SJSA1 (cell line): ENCODE measurements at places on chromosomes 5 and 9. TPM values are rescaled to one million over a fixed set of nuclear protein-coding genes. Genes with fewer than 3 reads are reported as not detected.

DNA sequence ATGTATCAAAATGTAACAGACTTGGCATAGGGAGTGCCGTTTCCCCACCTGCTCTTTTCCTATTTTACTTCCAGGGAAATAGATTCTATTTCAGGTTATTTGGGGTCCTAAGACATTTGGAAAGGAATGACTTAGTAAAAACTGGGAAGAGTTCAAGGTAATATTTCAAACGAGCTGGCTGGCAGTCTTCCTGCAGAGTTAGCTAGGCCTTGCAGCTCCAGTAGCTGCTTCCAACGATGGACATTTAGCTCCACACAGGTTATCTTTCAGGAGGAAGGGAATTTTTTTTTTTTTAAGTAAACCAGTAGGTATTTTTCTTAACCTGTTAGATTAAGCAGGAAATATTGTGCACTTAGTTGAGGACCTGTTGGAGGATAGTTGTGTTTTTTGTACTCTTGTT, 45.2 kb downstream of the TLE4 start:
- DNase-seq: no peak
- peaks cover 21% of the 10 kb centered on the region for H3K4me1 ChIP-seq
- no peak overlapping the region for H3K4me3 ChIP-seq
- H3K27ac ChIP-seq: no peak overlapping the region
- no peaks in the 10 kb centered on the region for H3K27me3 ChIP-seq

The TTC16 gene
- not detected in 2 replicates for total RNA-seq

- no peaks in the 10 kb centered on the region; the same call in 1 of the 2 replicates for H3K27me3 ChIP-seq
- H3K27ac ChIP-seq: no peak overlapping the region
- DNase-seq: no peak
- no peak overlapping the region for H3K4me3 ChIP-seq
- H3K4me1 ChIP-seq: no peaks in the 10 kb centered on the region
- H3K36me3 ChIP-seq: no peaks in the 10 kb centered on the region
Measured at GRCh38 chr5:42555797-42556196, 132.6 kb downstream of the GHR start.

The RBM18 gene
- total RNA-seq: 9.8 and 17.6 TPM in 2 replicates

- H3K27me3 ChIP-seq: no peaks in the 10 kb centered on the region
- H3K4me1 ChIP-seq: no peaks in the 10 kb centered on the region
- no peak overlapping the region for H3K4me3 ChIP-seq
- H3K27ac ChIP-seq: no peak overlapping the region
- no peaks in the 10 kb centered on the region for H3K36me3 ChIP-seq
Measured at GRCh38 chr5:8683496-8683895, 814.5 kb downstream of the MTRR start.

- no peak overlapping the region for H3K27ac ChIP-seq
- H3K36me3 ChIP-seq: no peaks in the 10 kb centered on the region
- H3K27me3 ChIP-seq: peaks cover 39% of the 10 kb centered on the region
- no peak for DNase-seq
- peaks cover 9% of the 10 kb centered on the region for H3K4me1 ChIP-seq
Measured at GRCh38 chr5:178077751-178078150, 35.6 kb upstream of the N4BP3 start.

DNA sequence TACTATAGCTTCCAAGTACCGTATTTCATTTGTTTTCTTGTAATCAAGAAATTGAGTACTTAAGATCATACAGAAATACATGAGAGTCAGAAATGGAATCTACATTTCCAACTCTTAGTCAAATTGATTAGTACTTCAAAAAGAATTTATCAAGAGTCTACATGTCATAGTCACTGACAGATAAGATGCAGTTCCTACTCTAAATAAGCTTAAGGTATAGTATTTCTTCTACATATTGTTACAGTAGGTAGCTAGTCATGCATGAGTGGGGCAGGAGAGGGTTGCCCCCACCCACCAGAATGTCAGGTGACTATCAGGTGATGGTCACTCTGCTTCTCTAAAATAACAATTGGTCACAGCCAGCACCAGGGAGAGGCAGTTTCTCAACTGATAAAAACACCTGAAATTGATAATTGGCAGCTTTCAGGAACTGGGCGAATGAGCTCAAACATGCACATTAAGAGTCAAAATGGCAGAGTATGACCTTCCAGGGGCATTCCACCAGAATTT, 2.9 kb downstream of the BAAT start:
- H3K4me3 ChIP-seq: no peak overlapping the region
- DNase-seq: no peak
- H3K4me1 ChIP-seq: no peaks in the 10 kb centered on the region
- no peaks in the 10 kb centered on the region for H3K27me3 ChIP-seq

- H3K36me3 ChIP-seq: no peaks in the 10 kb centered on the region
- no peak for DNase-seq
- H3K4me3 ChIP-seq: no peak overlapping the region
- no peaks in the 10 kb centered on the region for H3K4me1 ChIP-seq
Measured at GRCh38 chr9:126633881-126634558, 20.3 kb downstream of the LMX1B start.

DNA sequence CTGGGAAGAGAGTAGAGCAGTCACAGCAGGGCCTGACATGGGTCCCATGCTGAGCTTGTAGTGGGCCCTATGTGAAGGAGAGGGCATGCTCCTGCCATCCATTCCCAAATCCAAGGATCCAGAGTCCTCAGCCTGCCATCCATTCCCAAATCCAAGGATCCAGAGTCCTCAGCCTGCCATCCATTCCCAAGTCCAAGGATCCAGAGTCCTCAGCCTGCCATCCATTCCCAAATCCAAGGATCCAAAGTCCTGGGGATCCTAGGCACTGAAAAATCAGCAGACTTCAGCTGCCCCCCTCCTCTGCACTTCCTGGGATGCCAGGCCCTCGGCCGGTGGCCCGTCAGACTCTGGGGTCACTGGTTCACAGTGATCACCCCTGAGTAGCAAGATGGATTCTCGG, 33.6 kb downstream of the THBS4 start:
- H3K36me3 ChIP-seq: no peaks in the 10 kb centered on the region
- H3K4me3 ChIP-seq: no peak overlapping the region
- H3K27ac ChIP-seq: no peak overlapping the region
- H3K27me3 ChIP-seq: no peaks in the 10 kb centered on the region; the same call in 1 of the 2 replicates
- no peak for DNase-seq

- no peak overlapping the region for H3K4me3 ChIP-seq
- H3K27me3 ChIP-seq: peaks cover 38% of the 10 kb centered on the region
- H3K4me1 ChIP-seq: peaks cover 8% of the 10 kb centered on the region
- no peaks in the 10 kb centered on the region for H3K36me3 ChIP-seq
- DNase-seq: peak; percentile 11
- H3K27ac ChIP-seq: no peak overlapping the region
Measured at GRCh38 chr5:171310819-171311321, 1.8 kb downstream of the TLX3 start.

The SKIC3 gene
- total RNA-seq: 74.7 and 94.6 TPM in 2 replicates

The NSMF gene
- total RNA-seq: 11.6 and 17.9 TPM in 2 replicates

GRCh38 chr5:62985749-62986148, 407.1 kb downstream of the LRRC70 start:
- H3K27me3 ChIP-seq: no peaks in the 10 kb centered on the region
- no peak for DNase-seq
- H3K4me3 ChIP-seq: no peak overlapping the region
- no peaks in the 10 kb centered on the region for H3K36me3 ChIP-seq

- H3K27me3 ChIP-seq: peaks cover 3% of the 10 kb centered on the region; the same call in 1 of the 2 replicates
- no peak overlapping the region for H3K27ac ChIP-seq
- no peaks in the 10 kb centered on the region for H3K36me3 ChIP-seq
- H3K4me1 ChIP-seq: no peaks in the 10 kb centered on the region
- no peak overlapping the region for H3K4me3 ChIP-seq
Measured at GRCh38 chr5:59943452-59944113, 50.1 kb upstream of the PDE4D start.

- DNase-seq: no peak
- no peaks in the 10 kb centered on the region for H3K36me3 ChIP-seq
- 0 out of 2 replicates have a peak, but pooled peaks cover 3% of the 10 kb centered on the region for H3K4me1 ChIP-seq
- H3K27ac ChIP-seq: no peak overlapping the region
- no peak overlapping the region for H3K4me3 ChIP-seq
- H3K27me3 ChIP-seq: no peaks in the 10 kb centered on the region
Measured at GRCh38 chr5:158541536-158542297, 558.0 kb downstream of the EBF1 start.

GRCh38 chr9:129801504-129801903, 1.5 kb upstream of the TOR1B start:
- H3K4me1 ChIP-seq: peaks cover 8% of the 10 kb centered on the region; the same call in 1 of the 2 replicates
- H3K27ac ChIP-seq: no peak overlapping the region
- no peak overlapping the region for H3K4me3 ChIP-seq
- H3K27me3 ChIP-seq: no peaks in the 10 kb centered on the region
- peaks cover 11% of the 10 kb centered on the region for H3K36me3 ChIP-seq

- H3K27me3 ChIP-seq: no peaks in the 10 kb centered on the region
- H3K27ac ChIP-seq: no peak overlapping the region
- DNase-seq: no peak
- H3K4me3 ChIP-seq: no peak overlapping the region
Measured at GRCh38 chr9:38677660-38678303, 42.2 kb downstream of the FAM240B start.

The ECM2 gene
- 2.2 and 4.9 TPM in 2 replicates for total RNA-seq

- H3K36me3 ChIP-seq: peaks cover 35% of the 10 kb centered on the region
- H3K4me1 ChIP-seq: peaks cover 22% of the 10 kb centered on the region
- H3K4me3 ChIP-seq: peak overlapping the region; percentile 99
- no peaks in the 10 kb centered on the region; the same call in 1 of the 2 replicates for H3K27me3 ChIP-seq
- DNase-seq: peak; percentile 73
Measured at GRCh38 chr9:97983589-97984187, 547 bp downstream of the ANP32B start.

- no peaks in the 10 kb centered on the region for H3K4me1 ChIP-seq
- H3K36me3 ChIP-seq: no peaks in the 10 kb centered on the region
- no peak for DNase-seq
- H3K4me3 ChIP-seq: no peak overlapping the region
- H3K27ac ChIP-seq: no peak overlapping the region
- H3K27me3 ChIP-seq: no peaks in the 10 kb centered on the region
Measured at GRCh38 chr9:35774907-35775635, 16.3 kb upstream of the NPR2 start.

DNA sequence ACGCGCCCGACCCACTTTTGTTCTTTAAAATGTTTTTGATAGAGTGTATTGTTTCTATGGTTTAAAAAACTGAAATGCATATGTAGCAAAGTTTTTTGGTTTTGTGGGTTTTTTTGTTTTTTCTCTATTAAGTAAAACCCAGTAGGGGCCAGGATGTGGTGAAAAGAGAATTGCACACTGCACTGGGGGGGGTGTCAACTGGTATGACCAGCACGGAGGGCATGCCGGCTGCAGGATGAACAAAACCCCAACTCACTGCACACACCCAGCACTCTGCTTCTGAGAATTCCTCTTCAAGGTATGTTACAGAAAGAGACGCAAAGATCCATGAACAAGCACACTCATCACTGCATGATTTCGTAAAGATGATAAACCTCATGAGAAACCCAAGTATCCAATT, 75.0 kb downstream of the STK10 start:
- no peak overlapping the region for H3K27ac ChIP-seq
- DNase-seq: no peak
- H3K36me3 ChIP-seq: peaks cover 56% of the 10 kb centered on the region
- H3K27me3 ChIP-seq: no peaks in the 10 kb centered on the region

The ARL14EPL gene
- total RNA-seq: 1.3 TPM in 1 of 2 replicates, not detected in the other

- no peaks in the 10 kb centered on the region for H3K4me1 ChIP-seq
- H3K4me3 ChIP-seq: no peak overlapping the region
- H3K27me3 ChIP-seq: no peaks in the 10 kb centered on the region
- H3K27ac ChIP-seq: no peak overlapping the region
Measured at GRCh38 chr9:37167456-37168047, 47.2 kb downstream of the ZCCHC7 start.

DNA sequence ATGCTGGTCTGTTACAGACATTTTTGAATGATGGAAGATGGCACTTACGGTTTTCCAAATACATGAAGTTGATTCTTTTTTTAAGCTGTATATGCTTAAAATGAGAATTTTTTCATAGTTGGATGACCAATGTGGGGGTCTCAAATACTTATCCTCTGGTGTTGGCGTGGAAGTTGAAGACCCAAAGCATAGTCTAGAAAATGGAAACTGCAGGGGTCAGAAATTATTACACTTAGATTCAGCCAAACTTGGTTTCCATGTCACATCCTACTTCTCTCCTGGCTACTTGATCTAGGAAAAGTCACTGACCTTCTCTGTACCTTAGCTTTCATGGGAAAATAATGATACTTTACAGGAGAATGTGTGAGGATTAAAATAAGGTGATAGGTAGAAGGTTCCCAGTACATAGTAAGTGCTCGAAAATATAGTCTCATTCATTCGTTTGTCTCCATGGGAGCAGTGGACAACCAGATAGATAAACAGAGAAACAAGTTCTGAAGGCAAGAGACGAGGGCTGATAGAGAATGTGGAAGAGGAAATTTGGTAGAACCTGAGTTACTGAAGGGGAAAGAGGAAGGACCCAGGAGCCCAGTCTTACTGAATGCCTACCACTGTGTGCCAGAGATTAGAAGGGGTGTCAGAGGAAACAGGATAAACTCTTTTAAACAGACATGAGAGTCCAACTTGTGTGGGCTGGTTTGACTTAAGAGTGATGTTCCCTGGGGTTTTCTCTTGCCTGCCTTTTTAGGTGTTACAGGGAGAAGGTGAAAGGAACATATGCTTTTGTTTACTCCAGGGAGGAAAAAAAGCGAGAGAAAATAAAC, 560.3 kb upstream of the KLF4 start:
- H3K27me3 ChIP-seq: no peaks in the 10 kb centered on the region
- no peaks in the 10 kb centered on the region for H3K36me3 ChIP-seq
- DNase-seq: peak; percentile 38
- H3K4me1 ChIP-seq: peaks cover 25% of the 10 kb centered on the region

GRCh38 chr9:38285236-38285635, 107.3 kb upstream of the ALDH1B1 start:
- no peaks in the 10 kb centered on the region for H3K4me1 ChIP-seq
- H3K36me3 ChIP-seq: no peaks in the 10 kb centered on the region
- H3K27ac ChIP-seq: no peak overlapping the region
- H3K27me3 ChIP-seq: no peaks in the 10 kb centered on the region
- no peak overlapping the region for H3K4me3 ChIP-seq

- peaks cover 42% of the 10 kb centered on the region for H3K36me3 ChIP-seq
- peaks cover 42% of the 10 kb centered on the region for H3K4me1 ChIP-seq
- no peak for DNase-seq
- H3K27ac ChIP-seq: no peak overlapping the region
- H3K27me3 ChIP-seq: no peaks in the 10 kb centered on the region
- H3K4me3 ChIP-seq: no peak overlapping the region
Measured at GRCh38 chr5:154223320-154223719, 32.8 kb downstream of the GALNT10 start.

The DROSHA gene
- total RNA-seq: 23.6 and 24.4 TPM in 2 replicates

The EGFL7 gene
- 0.08 TPM in 1 of 2 replicates, not detected in the other for total RNA-seq

- H3K4me1 ChIP-seq: peaks cover 57% of the 10 kb centered on the region
- H3K4me3 ChIP-seq: no peak overlapping the region
- H3K27me3 ChIP-seq: no peaks in the 10 kb centered on the region
- H3K27ac ChIP-seq: no peak overlapping the region
- DNase-seq: no peak
Measured at GRCh38 chr9:81826517-81826906, 101.7 kb upstream of the SPATA31D4 start.
